ENCODE measurements at places on chromosomes 1 and 21.

GRCh38 chr1:40153073-40153770 is 8.0 kb upstream of the RLF start:
- peak; percentile 21 for DNase-seq

- no peak for DNase-seq
Observed at GRCh38 chr1:51345300-51345687, 14.9 kb upstream of the TTC39A start.

DNA sequence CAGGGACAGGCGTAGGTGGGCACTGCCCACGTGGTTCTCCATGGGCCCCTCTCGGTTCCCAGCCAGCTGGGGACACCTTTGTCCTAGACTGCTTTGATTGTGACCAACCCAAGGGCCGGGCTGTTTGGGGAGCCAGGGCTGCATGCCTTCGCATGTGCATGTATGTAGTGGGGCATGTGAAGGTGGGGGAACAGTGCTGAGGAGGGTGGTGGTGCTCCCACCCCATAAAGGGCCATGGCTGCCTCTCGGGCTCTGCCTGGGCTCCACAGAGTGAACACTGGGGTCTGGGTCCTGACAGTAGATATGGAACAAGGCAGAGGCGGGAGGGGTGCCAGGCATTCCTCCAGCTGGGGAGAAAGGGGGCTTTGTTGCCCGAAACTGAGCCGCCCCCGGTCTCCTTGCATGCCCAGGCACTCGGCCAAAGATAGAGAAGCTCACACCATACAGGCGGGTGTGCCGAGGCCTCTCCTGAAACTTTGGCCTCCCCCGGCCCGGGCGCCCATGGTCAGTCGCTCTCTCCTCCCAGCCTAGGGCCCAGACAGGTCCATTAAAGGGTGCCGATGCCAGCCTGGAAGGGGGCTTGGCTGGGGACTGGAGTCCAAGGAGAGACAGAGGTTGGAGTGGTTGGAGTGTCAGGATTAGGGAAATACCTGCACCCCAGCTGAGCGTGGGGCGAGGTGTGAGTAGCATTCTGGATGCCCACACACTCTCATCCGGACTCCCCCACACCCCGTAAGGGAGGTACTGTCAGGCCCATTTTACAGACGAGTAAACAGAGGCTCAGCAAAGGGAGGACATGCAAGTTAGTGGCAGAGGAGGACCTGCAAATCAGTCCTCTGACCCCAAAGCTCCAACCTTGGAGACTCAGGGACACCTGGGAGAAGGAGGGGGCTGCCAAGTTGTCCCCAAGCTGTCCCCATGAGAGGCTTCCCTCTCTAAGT is 41.1 kb downstream of the EPHA2 start:
- no peak for DNase-seq

- peak; percentile 22 for DNase-seq
Observed at GRCh38 chr1:161258439-161259344, at the start of gene PCP4L1. Gene PCP4L1 (plus strand): TSS chr1:161258745. CDS start chr1:161258975, 230 bp downstream.

DNA sequence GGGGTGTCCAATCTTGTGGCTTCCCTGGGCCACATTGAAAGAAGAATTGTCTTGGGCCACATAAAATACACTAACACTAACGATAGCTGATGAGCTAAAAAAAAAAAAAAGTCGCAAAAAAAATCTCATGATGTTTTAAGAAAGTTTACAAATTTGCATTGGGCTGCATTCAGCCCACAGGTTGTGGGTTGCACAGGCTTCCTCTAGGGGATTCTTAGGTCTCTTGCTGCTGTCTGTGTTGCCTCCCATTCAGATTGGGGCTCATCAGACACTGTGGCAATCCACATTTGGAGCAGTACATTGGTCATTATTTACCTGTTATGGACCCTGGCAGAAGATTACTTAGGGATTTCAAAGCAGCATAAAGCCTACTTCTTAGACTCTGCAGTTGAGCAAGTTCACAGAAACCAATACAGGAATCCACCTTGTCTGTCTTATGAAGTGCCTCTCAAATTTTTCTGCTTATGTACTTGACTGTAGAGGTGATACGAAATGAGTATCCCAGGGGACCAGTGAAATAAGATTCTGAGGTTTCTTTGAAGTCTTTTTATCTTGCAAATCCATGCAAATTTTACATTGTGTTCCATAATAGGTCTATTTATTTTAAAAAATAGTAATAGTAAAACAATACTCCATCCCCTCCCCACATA is 205.5 kb downstream of the RPS6KC1 start:
- DNase-seq, result no peak

- no peak for DNase-seq
Observed at GRCh38 chr1:168470901-168471431, 72.8 kb downstream of the XCL2 start.

- DNase-seq, result no peak
Observed at GRCh38 chr1:181310560-181310959, 172.8 kb upstream of the CACNA1E start.

Data from activated T-helper 1 cell treated with anti-CD3 and anti-CD28 coated beads, Interleukin-12 subunit alpha, Interleukin-12 subunit beta, Interleukin-2, Interleukin-4 antibody, amounts not matched to agents 30 ng/mL and 10 ng/mL and 1 ng/mL, durations not matched to agents 14 hours and 24 hours and 36 hours (primary cell).